ENCODE measurements at places on chromosomes 1 and 21.

DNA sequence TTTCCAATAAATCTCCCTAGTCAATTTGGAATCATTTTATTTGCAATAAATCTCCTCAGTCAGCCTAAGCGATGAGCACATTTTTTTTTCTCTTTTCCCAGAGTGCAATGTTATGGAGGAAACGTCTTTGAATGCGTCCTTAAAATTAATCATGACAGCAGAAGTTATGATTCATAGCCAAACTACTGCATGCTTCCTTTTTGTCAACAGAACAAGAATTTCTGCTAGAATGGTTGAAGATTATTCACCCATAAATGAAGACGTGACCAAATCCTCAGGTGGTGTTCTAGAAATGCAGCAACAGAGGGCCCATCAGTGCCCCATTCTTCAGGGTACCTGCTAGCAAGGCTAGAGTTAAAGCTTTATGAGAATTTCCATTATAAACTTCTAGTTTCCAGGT lies 407.9 kb upstream of the PKN2 start:
- no peak for DNase-seq

GRCh38 chr1:7481194-7481593 lies 289.9 kb upstream of the VAMP3 start:
- DNase-seq: no peak

DNA sequence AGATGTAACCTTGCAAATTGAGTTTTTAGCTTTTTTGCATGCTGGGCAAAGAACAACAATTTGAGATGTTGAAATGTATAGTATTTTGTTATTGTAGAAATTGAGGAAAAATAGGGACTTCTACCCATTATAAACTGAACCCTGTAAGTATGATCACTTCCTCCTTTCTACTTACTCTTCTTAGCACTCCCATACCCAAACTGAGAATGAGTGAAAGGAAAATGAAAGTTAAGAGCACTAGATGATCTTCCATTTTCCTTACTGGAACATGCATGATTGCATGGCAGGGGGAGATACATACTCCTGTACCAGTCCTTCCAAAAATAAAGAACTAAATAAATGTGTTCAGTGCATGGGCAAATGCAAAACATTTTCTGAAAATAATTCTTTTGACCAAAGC lies 107.4 kb upstream of the KIAA1614 start:
- DNase-seq: no peak

- DNase-seq: no peak
These were observed 24.3 kb upstream of the SLC30A1 start for GRCh38 chr1:211603191-211603701.

- DNase-seq: no peak
These were observed 100.0 kb downstream of the ETS2 start for GRCh38 chr21:38905752-38906151.

DNA sequence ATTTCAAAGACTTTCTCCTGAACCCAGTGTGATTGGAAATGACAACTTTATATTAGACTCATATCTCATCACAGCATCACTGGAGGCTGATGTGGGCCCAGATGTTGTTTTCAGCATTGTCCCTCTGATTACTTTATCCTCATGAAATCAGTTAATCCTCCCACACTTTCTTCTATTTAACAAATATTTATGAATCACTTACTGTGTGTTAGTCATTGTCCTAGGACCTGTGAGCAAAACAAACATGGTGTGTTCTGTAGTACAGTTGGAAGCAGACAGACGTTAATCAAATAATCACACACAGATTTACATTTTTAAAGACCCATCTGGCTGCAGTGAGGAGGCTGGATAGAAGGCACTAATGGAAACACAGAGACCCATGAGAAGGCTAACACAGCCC lies 383.7 kb downstream of the PRDM2 start:
- no peak for DNase-seq

DNA sequence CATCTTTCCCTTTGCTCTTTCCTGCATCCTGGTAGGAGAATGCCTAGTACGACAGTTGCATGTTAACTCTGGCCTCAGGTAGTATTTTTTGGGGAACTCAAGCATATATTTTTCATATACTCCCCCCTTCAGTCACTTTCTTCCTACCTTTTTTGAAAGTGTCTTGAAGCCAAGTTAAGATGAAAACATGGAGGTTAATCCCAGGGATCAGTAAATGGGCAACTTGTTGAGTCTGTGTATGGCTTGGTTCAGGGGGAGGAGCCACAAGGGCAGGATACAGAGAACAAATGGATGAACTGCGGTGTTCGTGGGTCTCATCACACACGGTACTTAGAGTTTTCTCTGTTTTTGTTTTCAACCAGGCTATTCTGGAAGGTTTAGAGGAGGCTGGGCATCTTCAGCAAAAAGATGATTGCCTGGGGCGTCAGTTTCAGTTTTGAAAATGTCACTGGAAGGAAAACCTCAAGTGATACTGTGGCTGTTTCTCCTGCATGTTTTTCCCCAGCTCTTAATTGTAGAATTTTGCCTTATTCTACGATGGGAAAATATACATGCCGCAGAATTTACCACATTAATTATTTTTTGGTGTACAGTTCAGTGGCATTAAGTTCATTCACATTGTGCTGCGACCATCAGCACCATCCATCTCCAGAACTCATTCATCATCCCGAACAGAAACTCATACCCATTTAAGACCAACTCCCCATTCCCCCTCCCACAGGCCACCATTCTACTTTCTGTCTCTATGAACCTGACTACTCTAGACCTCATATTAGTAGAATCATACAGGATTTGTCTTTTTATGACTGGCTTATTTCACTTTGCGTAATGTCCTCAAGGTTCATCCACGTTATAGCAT lies 71.5 kb downstream of the MAP10 start:
- DNase-seq: no peak

- DNase-seq: peak; percentile 65
These were observed at the start of gene IFNAR2 for GRCh38 chr21:33229784-33230544. TSS of gene IFNAR2 (plus strand) at chr21:33229938. CDS start at chr21:33241923, 11,985 bp downstream.

DNA sequence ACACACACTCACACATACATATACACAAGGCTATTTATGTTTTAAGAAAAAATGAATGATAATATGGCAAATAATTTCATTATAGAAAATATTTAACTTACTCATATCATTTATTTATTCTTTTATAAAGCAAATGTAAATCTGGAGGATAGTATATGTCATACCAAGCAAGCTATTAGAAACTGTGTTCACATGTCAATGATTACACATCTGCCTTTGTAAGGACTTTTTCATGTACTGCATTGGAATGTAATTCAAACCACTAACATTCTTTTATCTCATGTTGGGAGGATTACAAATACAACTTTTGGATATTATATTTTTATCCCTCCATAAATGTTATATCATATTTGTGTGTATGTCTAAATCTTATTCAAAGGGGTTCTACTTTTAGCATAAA lies 1887.4 kb downstream of the NCAM2 start:
- no peak for DNase-seq

DNA sequence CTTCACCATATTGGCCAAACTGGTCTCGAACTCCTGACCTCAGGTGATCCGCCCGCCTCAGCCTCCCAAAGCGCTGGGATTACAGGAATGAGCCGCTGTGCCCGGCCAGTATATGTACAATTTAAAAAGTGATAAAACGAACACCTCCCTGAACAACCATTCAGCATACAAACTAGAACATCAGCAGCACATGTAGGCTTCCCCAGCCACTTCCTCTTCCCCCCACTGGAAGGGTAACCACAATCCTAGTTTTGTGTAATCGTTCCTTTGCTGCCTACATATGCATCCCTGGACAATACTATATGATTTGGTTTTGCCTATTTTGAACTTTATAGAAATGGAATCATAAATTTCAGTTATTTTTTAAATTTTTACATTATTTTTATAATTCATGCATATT lies 60.4 kb downstream of the DESI2 start:
- DNase-seq: no peak

DNA sequence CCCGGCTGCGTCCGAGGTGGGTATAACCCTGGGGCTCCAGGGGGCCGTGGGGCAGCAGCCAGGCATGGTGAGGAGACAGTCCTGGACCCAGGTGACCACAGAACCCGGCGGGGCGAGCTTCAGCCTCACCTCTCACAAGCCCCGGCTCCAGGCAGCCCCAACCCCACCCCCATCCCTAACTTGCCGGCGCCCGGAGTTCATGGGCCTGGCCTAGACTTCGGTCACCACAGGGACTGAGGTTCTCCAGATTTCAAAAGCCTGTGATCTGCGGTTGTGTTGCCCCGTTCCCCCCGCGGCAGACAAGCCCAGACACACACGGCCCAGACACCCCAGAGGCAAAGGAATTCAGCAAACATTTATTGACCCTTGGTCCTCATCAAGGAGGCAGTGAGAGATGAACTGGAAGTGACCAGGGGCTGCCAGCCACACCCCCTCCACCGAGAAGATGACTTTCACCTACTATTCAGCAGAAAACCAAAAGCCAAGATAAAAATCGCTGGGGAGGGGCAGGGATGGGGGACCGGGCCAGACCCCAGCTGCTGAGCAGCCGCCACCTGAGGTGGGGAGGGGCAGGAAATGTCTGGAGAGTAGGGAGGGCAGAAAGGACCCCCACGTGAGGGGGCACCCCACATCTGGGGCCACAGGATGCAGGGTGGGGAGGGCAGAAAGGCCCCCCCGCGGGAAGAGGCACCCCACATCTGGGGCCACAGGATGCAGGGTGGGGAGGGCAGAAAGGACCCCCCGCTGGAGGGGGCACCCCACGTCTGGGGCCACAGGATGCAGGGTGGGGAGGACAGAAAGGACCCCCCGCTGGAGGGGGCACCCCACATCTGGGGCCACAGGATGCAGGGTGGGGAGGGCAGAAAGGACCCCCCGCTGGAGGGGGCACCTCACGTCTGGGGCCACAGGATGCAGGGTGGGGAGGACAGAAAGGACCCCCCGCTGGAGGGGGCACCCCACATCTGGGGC lies 3.9 kb downstream of the HES4 start:
- DNase-seq: no peak

DNA sequence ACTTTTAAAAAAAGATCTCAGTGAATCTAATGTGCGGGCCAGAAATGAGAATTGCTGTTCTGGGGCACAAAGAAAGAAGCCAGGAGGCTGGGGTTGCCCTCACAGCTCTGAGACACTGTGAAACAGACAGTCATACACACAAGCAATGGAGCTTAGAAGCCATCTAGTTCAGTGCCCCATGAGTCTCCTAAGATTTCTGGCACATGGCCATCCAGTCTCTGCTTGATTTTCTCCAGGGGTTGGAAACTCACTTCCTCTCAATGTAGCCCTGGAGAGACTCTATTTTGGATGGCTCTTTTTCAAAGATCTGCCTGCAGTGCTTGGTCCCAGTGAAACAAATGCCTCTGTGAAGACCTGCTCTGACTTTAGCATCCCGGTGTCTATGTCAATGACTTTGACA lies 38.6 kb downstream of the KCNN3 start:
- DNase-seq: no peak

- DNase-seq: no peak
These were observed 11.0 kb upstream of the VCAM1 start for GRCh38 chr1:100708476-100709062.

DNA sequence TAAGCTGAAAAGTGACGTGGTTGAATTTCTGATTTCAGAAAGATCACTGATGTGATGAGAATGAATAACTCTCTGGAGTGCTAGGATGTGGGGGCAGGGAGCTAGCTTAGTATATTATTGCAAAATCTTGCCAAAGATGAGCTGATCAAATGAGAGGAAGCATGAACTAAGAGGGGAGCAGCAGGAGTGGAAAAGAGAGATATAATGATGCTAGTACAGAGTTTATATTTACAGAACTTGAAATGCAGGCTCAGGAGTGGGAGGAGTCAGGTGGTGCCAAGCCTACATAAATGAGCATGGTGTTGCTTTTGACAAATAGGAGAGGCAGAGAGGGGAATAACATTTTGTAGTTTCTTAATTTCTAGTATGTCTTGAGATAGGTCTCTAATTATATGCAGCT lies 38.1 kb upstream of the NBL1 start:
- no peak for DNase-seq

- no peak for DNase-seq
These were observed 12.4 kb upstream of the TBX15 start for GRCh38 chr1:119000371-119001180.

DNA sequence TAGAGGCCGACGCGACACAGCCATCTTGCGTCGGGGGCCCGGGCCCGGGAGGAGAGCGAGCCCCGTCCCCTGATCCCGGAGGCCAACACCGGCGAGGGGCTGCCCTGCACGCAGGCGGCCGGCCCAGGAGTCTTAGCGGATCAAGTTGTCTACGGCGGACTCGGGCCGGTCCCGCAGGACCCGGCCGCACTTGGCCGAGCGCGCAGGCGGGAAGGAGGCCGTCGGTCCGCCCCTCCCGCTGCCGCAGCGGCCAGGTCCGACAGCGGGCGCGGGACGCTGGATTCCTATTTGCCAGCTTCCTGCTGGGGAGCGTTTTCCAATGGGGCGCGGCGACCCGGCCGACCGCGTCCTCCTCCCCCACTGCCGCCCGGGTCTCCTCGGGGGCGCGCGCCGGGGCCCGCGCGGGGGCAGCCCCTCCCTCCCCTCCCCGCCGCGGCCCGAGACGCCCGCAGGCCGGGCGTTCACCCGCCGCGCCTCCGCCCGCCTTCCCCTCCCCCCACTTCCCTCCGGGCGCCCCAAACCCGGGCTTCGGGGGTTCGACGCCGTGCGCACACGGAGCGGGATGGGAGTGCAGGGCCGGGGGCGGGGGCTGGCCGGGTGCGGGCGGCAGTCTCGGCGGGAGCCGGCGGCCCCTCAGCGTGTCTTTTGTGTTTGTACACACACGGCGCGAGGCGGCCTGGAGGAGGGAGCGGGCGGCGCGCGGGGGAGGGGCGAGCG lies 517 bp upstream of the H3-3A start:
- DNase-seq: peak; percentile 87
